Fibroblast of skin of right biceps (primary cell): ENCODE measurements at places on chromosomes 11 and 22.

GRCh38 chr11:73559743-73560142, 38.2 kb downstream of the FAM168A start:
- no peak for DNase-seq

GRCh38 chr11:87201376-87201775, 163.6 kb downstream of the TMEM135 start:
- DNase-seq, result no peak

DNA sequence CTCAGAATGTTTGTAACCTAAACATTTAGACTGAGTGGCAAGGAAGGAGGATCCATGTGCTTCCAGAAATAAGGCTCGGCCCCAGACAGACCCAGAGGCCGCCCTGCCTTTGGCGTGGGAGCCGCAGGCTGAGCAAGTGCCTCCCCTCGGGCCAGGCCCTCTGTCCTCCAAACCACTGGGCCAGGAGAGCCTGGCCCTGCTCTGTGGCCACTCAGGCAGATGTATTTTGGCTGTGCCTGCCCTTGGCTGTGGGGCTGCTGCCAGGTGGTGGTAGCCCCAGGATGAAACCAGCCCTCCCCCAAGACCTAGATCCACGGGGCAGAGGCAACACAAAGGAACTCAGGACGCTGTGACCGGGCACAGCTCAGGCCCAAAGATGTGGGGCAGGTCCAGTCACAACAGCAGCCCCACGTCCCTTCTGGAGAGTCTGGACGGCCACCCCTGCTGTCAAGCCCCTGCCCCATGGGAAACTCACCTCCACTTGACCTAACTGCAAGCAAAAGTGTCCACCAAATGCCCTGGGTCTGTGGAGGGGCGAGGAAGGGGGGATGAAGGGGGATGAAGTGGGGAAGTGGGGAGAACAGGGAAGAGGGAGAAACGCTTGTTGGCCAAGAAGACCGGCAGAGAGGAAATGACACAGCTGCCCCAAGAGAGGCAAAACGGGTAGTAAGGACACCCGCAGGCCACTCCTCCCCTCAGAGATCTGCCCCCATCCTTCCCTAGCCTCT, 24.0 kb downstream of the PISD start:
- peak; percentile 14 for DNase-seq

DNA sequence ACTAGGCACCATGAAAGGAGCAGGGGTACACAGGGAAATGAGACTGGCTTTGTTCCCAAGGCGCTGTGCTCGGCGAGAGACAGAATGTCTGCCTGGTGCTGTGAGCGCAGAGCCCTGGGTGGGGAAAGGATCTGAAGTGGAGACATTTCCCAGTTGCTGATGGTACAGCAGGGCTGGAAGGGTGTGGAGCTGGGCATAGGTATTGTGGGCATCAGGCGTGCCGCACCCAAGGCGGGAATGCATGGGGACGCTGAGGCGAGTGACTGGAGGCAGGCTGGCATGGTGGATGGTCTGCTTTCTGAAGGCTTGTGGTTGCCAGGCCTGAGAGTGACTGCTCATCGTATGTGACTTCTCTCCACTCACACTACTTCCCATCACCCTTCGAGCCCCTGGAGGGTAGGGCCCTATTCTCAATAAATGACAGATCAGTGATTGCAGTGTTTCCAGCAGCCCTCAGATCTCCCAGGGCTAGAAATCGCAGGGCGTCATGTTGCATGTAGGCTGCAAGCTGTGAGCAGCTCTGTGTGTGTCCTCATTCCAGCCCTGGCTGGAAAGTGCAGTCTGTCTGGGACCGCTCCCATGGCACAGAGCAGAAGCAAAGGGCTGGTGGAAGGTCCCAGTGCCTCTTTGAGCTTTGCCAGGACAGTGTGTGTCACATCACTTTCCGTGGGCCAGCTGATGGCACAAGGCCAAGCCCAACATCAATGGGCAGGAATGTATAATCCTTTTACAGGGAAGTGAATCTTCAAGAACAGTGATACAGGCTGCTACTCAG, 67.7 kb downstream of the TBC1D22A start:
- DNase-seq, result peak; percentile 84

DNA sequence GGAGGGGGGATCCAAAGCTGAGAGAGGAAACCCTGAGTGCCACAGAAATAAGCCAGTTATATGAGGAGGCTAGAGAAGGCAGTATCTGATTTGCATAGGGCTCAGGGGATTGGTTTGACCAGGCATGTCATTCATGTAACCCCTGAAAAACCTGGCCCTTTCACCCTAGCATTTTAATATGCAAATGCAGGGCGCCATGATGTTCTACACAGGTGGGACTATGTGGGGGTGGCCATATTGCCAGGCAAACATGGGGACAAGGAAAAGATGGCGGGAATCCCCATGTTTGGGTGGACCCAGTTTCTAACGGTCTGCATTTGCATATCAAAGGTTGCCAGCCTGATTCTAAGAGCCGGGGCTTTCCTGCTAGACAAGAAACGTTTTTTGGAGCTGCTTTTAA, 27.2 kb downstream of the CSF2RB start:
- no peak for DNase-seq

DNA sequence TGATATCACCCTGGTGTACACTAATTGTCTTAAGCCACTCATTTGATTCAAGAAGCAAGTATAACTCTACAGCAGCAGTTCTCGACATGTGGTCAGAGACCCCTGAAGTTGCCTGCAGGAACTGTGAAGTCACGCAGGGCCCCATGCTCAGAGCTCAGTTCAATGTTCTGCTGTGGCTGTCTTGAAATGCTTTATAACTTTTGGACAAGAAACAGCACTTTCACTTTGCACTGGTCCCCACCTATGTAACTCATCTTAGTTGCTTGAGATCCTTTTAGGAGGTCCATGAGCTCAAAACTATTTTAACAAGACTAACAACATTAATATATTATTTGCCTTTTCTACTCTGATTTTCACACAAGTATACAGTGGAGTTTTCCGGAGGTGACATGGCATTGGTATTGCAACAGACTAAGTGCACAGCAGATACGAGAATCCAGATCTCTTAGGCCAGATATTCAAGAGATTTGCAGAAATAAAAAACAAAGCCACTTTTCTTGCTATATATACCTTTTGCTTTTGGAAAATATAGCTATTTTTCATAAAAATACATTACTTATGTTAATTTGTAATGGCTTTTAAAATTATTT, 64.8 kb downstream of the PRR5L start:
- no peak for DNase-seq

DNA sequence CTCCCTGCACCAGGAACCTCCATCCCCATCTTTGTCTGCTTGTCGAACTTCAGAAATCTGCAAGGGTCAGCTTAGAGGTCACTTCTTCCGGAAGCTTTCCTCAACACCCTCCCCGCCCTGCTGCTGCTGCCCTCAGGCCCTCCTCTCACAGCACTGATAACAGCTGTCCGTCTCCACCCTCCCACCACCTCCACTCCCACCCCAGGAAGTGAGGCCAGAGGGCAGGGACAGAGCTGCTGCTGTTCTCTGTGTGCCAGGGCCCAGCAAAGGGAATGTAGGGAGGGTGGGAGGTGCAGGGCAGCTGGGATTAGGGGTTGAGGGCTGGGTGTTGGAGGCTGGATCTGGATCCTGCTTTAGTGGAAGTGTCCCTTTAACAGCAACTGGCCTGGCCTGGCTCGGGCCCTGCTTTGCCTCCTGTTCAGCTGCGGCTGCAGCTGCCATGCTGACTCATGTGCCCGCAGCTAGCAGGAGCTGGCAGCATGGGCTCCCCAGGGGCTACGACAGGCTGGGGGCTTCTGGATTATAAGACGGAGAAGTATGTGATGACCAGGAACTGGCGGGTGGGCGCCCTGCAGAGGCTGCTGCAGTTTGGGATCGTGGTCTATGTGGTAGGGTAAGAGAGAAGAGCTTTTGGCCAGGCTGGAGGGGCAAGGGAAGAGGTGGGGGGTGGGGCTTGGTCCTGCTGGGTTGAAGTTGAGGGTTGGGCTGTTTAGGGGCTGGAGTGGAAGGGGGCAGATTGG, at the start of gene P2RX6:
Gene P2RX6 (plus strand): TSS at position 440 of the 740 bp plus-strand sequence. CDS start 10 bp downstream, at position 450.
- DNase-seq, result peak; percentile 65

GRCh38 chr11:81165164-81165563, 1568.5 kb downstream of the FAM181B start:
- no peak for DNase-seq

- DNase-seq, result peak; percentile 48
These were observed 4.8 kb downstream of the VPS26B start for GRCh38 chr11:134229126-134229790.

GRCh38 chr11:130624971-130625544, 176.6 kb downstream of the ADAMTS15 start:
- DNase-seq, result no peak

DNA sequence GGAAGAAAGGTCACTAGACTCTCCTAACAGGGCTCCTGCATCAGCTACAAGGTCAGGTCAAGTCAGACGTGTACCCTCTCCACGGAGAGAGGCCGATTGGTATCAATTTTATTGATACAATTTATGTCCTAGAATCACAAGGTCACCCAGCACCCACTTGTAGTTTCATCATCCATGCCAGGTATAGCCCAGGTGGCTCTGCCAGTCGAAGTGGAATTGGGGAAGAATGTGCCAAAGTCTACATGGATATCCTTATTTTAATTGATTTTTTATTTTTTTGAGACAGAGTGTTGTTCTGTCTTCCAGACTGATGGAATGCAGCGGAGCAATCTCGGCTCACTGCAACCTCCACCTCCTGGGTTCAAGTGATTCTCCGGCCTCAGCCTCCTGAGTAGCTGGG, 334.1 kb downstream of the SHANK2 start:
- DNase-seq, result no peak

GRCh38 chr11:134332189-134332631, 422 bp downstream of the GLB1L2 start:
- no peak for DNase-seq

DNA sequence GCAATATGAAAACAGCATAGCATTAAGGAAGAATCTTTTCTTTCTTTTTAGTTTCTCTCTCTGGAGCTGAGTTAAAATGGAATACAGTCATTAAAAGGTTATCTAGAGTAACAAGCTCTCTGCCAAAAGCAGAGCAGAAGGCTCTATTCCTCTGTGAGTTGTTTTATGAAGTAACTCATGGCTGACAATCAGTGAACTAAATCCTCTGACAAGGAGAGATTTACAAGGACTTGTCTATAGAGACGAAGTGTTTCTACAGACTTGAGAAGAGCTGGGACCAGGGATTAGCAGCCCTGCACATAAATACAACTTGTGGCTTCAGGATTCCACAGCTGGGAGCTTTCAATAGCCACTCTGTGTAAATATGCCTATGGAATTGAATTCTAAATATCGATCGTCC, 192.5 kb upstream of the RAG2 start:
- no peak for DNase-seq

GRCh38 chr11:8268530-8269400, 5.1 kb upstream of the LMO1 start:
- DNase-seq, result no peak

- peak; percentile 26 for DNase-seq
These were observed 5.7 kb downstream of the PRR5 start for GRCh38 chr22:44707752-44708151.

DNA sequence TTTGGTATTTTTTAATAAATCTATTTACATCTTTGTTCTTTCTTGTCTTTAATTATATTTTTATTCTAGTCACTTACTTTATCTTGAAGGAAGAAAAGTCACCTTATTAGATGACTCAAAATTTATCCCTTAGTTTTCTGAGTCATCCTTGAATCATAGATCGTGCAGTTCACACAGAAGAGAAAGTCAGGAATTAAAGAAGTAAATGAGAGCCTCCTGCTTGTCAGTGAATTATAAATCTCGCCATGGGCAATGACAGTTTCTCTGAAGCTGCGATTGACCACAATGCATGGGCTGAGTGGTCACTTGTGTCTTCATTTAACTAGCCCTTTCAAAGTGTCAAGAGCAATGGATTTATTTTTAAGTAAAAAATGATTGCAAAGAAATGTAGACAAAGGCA, 91.2 kb downstream of the LUZP2 start:
- DNase-seq, result peak; percentile 75

DNA sequence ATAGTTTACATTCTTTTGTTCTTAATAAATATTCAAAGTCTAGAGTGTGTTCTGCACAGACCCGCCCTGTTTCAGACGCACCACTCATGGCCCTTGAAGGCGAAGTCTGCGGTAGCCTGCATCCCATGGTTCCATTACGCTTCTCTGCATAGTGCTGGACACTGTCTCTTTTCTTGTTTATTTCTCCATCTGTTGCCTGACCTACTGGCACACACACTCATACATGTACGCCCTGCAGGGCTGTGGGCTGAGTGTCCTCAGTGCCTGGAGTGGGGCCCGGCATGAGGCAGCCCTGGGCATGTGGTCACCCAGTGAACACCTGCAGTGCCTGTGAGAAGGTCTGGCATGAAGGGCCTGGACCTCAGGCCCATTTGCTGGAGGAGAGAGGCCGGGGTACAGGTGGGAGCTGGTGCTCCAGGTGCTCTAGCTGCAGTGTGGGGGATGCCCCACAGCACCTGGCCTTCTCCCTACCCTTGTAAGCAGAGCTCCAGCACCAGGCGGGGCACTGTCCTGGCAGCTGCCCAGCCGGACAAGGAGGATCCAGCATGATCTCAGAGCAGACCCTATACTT, 404.1 kb downstream of the TBC1D22A start:
- DNase-seq, result no peak

DNA sequence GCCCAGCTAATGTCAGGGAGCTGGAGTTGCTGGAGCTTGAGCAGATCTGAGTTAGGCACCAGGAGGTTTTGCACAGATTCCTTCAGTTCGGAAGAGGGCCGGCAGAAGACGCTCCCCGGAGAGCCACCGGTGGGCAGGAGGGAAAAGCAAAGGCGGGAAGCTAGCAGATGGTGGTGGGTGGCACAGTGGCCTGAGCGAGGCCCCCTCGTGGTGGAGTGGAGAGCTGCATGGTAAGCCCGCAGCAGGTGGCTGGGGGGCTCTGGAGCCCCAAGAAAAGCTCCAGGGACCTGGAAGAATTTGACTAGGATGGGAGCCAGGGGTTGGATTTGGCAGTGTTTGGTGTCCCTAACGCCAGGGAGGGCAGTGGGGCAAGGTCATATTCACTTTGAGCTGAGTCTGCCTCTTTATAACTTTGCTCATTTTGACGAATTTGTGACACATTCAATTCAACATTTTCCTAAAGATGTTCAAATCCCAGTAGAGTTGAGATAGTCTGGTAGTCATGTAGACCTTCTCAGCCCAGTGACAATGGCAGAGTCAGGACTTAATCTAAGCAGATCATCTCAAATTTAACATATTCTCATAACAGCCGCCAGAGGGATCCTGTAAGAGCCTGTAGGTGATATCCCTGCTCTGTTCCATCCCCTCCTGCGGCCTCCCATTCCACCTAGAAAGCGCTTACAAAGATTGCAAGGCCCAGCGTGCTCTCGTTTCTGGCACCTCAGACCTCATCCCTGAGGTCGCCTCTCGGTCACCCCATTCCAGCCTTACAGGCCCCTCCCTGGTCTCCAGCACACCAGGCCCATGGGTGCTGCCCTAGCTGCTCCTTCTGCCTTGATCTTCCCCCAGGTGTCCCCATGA, 57.9 kb downstream of the TRIM29 start:
- DNase-seq, result no peak

GRCh38 chr11:67626970-67627369, 2.8 kb downstream of the NUDT8 start:
- DNase-seq, result no peak

GRCh38 chr22:28714043-28714628, 27.5 kb downstream of the CHEK2 start:
- no peak for DNase-seq
